ENCODE measurements at places on chromosomes 1 and 21.

DNA sequence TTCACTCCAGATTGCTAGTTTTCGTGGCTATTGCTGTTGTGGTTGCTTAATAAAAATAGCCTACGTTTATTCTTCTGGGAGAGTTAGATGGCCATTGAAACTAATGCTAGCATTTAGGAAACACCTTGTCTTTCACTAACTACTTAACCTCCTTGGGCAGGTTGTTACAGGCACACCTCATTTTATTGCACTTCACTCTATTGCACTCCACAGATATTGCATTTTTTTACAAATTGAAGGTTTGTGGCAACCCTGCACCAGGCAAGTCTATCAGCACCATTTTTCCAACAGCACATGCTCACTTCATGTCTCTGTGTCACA, 11.3 kb upstream of the MARK1 start:
- DNase-seq, result no peak
- H3K4me3 ChIP-seq, result no peak overlapping the region
- peaks cover 15% of the 10 kb centered on the region for H3K27me3 ChIP-seq

DNA sequence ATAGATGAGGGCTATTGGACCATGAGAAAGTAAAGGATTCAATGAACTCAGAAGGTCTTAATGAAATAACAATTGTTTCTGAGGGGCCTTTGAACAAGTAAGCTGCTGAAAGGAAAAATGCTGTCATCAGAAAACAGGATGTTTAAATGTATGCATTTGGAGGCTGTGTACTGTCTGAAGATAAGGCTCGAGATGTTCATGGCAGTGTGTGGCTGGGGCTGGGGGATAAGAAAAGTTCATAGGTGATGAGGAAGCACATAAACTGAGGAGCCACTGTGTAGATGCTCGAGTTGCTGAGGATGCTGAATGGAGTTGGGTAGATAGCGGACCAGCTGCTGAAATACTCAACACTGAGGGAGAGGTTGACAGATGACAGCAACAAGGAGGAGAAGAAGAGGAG, 17.8 kb downstream of the THEM4 start:
- H3K36me3 ChIP-seq, result peaks cover 48% of the 10 kb centered on the region
- no peaks in the 10 kb centered on the region for H3K27me3 ChIP-seq
- no peak for DNase-seq

GRCh38 chr1:20521960-20522861, 14.3 kb upstream of the MUL1 start:
- H3K27me3 ChIP-seq, result peaks cover 3% of the 10 kb centered on the region
- H3K4me1 ChIP-seq, result no peaks in the 10 kb centered on the region
- no peak overlapping the region for H3K27ac ChIP-seq
- DNase-seq, result peak; percentile 35
- H3K4me3 ChIP-seq, result no peak overlapping the region
- no peaks in the 10 kb centered on the region for H3K36me3 ChIP-seq

- H3K36me3 ChIP-seq, result peaks cover 1% of the 10 kb centered on the region
- H3K27me3 ChIP-seq, result no peaks in the 10 kb centered on the region
- no peak for DNase-seq
- H3K4me3 ChIP-seq, result no peak overlapping the region
- H3K27ac ChIP-seq, result no peak overlapping the region
Measured at GRCh38 chr1:12052008-12052573, 11.0 kb upstream of the TNFRSF8 start.

GRCh38 chr1:81551946-81552345, 248.8 kb upstream of the ADGRL2 start:
- H3K27me3 ChIP-seq, result peaks cover 4% of the 10 kb centered on the region
- peaks cover 6% of the 10 kb centered on the region for H3K4me1 ChIP-seq
- H3K4me3 ChIP-seq, result no peak overlapping the region
- no peaks in the 10 kb centered on the region for H3K36me3 ChIP-seq
- H3K27ac ChIP-seq, result no peak overlapping the region
- DNase-seq, result no peak

DNA sequence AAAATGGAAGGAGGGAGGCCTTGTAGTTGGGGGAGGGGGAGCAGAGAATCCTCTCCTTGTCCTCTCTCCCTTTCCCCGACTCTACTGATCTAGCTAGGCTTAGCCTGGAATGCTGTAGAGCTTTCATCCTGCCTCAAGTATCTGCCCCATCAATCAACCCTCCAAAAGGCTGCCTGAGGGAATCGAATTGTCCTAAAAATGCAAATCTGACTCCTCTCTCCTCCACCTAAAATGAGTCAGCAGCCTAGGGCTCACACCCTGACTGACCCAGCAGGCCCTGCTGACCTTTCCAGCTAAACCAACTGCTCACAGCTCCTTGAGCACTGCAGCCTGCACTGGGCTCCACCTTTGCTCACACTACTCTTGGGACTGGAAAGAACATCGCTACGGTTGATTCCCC, 2.8 kb downstream of the HPDL start:
- peaks cover 22% of the 10 kb centered on the region for H3K4me1 ChIP-seq
- H3K4me3 ChIP-seq, result peak overlapping the region; percentile 64
- H3K36me3 ChIP-seq, result peaks cover 12% of the 10 kb centered on the region
- no peak for DNase-seq
- peak overlapping the region; percentile 56 for H3K27ac ChIP-seq

DNA sequence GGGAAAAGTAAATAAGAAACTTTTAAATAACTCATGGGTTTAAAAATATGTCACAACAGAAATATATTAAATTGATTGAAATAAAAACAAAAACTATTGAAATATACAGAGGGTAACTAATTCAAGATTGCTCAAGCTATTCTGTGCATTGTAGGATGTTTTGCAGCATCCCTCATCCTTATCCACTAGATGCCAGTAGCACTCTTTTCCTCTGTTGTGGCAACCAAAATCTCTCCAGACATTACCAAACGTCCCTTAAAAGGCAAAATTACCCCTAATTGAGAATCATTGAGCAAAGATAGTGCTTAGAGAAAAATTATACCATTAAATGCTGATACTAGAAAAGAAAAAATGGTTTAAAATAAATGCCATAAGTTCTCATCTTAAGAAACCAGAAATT, 682.6 kb downstream of the RWDD3 start:
- no peak overlapping the region for H3K27ac ChIP-seq
- H3K4me3 ChIP-seq, result no peak overlapping the region
- H3K27me3 ChIP-seq, result no peaks in the 10 kb centered on the region
- no peaks in the 10 kb centered on the region for H3K4me1 ChIP-seq
- DNase-seq, result no peak

GRCh38 chr21:46560568-46561444, 44.1 kb downstream of the S100B start:
- no peak for DNase-seq
- peaks cover 37% of the 10 kb centered on the region for H3K36me3 ChIP-seq
- peaks cover 40% of the 10 kb centered on the region for H3K4me1 ChIP-seq
- H3K27ac ChIP-seq, result peak overlapping the region; percentile 95
- H3K27me3 ChIP-seq, result no peaks in the 10 kb centered on the region

GRCh38 chr1:64039390-64039926, 164.0 kb upstream of the UBE2U start:
- no peak overlapping the region for H3K27ac ChIP-seq
- H3K4me3 ChIP-seq, result no peak overlapping the region
- peaks cover 7% of the 10 kb centered on the region for H3K27me3 ChIP-seq
- no peaks in the 10 kb centered on the region for H3K36me3 ChIP-seq
- H3K4me1 ChIP-seq, result no peaks in the 10 kb centered on the region

GRCh38 chr1:198168227-198168626, 11.4 kb downstream of the NEK7 start:
- peak overlapping the region; percentile 91 for H3K27ac ChIP-seq
- H3K27me3 ChIP-seq, result no peaks in the 10 kb centered on the region
- H3K4me3 ChIP-seq, result peak overlapping the region; percentile 56
- no peak for DNase-seq

DNA sequence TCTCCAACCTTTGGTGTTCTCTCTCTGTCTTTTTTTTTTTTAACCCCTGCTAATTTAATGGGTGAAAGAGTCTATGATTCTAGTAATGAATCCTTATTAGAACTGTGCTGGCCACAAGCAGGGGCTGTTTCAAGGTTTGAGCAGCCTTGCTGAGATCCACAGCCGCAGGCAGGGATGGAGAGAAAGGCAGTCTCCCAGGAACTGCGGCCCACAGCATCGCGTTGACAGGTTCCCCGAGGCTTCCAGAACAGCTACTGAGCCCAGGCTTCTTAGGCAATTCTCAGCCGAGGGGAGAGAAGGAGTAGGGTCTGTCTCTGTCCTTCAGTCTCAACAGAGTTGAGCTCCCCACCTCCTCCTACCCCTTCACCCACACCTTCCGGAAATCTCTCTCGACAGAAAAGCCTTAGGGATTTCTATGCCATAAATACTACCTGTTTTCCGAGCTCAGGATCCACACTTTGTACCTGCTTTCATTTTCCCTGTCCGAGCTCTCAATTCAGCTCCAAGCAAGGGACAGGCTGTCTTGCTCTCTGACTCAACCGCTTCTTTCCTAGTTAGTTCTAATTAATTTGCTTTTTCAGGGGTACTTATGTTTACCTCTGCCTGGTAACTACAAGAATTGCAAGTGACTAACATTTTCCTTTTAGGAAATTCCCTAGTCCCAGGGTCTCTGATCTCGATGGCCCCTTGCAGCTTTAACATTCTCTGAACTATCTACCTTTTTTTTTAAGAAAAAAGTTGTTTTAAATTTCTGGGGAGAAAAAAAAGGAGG, 6.7 kb upstream of the CASZ1 start:
- DNase-seq, result no peak
- H3K27me3 ChIP-seq, result peaks cover 60% of the 10 kb centered on the region
- no peak overlapping the region for H3K27ac ChIP-seq
- no peak overlapping the region for H3K4me3 ChIP-seq

DNA sequence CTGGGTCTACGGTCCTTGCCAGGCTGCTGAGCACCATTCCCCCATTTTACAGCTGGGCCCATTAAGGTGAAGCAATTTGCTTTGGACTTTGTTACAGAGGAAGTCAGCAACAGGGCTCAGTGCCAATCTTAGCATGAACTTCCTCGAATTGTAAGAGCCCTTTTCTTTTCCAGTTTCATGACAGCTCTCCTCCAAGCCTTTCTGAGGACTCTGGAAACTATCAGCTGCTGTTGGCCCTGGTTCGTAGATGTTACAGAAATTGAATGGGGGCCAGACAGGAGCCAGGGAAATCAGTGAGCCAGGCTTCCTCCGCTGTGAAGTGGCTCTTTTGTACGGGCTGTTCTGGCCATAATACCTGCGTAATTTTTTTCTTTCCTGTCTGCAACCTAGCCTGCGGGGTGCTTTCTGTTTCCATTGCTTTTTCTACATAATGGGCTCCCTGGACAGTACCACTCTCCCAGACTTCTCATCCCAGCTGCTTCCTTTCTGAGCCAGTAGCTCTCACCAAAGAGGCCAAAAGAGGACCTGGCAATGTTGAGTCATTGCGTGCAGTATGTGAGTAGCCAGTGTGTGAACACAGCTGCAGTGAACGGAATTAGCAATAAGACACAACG, 386.3 kb downstream of the DISC1 start:
- H3K4me1 ChIP-seq, result no peaks in the 10 kb centered on the region
- no peaks in the 10 kb centered on the region for H3K27me3 ChIP-seq
- H3K27ac ChIP-seq, result no peak overlapping the region
- no peak overlapping the region for H3K4me3 ChIP-seq
- DNase-seq, result no peak
